ENCODE measurements at places on chromosomes 1 and 21.

DNA sequence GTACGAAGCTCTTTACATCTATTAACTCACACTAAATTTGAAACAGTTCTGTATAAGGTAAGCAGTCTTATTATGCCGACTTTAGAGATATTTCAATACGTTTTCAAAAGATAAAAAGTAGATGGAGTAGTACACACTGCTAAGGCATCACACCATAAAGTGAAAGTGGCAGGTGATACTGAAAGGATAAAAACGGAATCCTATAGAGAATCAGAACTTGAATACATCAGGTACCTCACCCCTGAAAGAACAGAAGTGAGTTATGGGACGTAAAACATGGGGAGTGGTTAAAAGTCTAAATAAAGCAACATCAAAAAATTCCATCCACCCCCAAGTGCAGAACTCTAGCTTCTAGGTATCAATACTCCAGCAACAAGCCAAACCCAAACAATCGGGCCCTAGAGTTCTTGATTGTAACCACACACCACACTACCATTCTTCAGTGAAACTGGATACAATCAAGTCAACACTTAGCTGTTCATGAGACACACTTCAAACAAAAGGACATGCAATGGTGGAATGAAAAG is 142.6 kb downstream of the SMYD3 start:
- no peak for DNase-seq

DNA sequence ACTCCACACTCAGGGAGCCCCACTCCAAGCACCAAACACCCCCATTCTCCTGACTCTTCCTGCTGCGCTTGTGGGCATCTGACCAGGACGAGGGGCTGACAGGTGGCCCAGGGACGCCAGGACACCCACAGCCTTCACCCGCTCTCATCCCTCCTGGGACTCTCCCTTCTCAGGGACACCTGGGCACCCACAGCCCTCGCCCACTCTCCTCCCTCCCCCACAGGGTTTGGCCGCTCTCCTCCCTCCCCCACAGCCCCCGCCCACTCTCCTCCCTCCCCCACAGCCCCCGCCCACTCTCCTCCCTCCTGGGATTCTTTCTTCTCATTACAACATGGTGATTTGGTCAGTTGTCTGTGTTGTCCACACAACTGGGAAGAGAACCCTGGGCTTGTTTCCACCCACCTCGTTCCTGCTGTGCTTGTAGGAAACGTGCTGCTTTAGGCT is 43.4 kb downstream of the PRDM15 start:
- DNase-seq, result no peak

DNA sequence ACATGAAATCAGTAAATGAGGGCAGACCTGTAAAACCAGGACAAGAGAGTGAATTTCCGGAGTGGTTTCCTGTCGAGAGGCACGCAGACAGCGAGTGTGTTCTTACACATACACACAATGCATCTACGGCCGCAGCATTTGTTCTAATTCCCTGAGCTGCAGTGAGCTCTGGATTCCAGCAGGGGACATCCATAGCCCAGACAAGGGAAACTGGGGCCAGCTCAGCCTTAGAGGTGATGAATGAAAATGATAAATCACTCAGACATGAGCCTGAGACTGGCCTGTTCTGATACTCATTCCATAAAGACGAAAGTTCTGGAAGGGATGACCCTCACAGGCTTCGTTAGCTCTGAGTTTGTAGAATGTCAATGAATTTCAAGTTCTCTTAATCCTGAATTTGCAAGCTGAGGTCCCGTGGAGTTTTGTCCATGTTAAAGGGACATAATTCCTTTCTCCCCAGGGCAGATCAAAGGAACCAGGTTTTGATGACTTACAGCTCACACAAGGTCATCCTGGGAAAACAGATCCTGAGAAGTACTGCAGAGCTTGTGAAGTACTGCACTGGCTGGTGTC is 207.9 kb upstream of the C1orf87 start:
- DNase-seq, result peak; percentile 61

DNA sequence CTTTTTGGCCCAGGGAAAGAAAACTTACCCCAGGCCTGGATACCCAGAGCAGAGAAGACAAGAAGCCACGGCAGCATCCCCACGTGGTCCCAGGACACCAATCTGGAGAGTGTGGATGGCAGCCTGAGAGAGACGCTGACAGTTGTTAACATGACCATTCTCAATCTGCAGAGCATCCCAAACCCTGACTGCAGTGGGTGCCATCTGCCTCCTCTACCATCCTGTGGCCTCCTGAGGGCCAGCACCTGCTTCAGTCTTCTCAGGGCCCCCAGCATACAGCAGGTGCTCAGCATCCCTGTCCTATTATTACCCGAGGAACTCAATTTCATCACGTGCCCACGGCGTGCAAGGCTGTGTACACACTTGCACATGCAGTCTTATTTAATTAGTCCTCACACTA is 785 bp downstream of the PGLYRP4 start:
- no peak for DNase-seq

GRCh38 chr1:86868477-86868876 is 45.4 kb downstream of the SELENOF start:
- DNase-seq, result peak; percentile 11
